ENCODE measurements at places on chromosomes 12 and 14.

- no peak for DNase-seq
Measured at GRCh38 chr14:77390188-77390587, 13.0 kb downstream of the SAMD15 start.

DNA sequence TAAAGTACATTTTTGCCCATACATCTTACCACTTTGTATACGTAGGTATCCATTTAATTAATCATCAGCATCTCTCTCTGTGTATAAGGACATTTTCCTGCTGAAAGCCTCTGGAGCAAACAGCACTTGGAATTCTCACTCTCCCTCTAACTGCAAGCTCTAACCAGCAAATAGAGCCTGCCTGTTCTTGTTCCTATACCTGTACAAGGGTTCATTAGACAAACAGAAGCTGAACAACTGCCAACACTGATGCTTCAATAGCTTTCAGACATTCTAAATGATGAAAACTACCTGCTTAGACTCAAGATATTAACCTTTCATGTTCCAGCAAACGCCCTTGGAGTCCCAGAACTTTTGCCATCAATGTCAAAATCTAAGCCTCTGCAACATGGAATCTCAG, 98.0 kb downstream of the KCNH5 start:
- no peak for DNase-seq

GRCh38 chr12:48691826-48692487, 9.9 kb upstream of the KANSL2 start:
- no peak for DNase-seq

- DNase-seq, result no peak
Measured at GRCh38 chr12:46409974-46410373, 37.4 kb upstream of the SLC38A2 start.

DNA sequence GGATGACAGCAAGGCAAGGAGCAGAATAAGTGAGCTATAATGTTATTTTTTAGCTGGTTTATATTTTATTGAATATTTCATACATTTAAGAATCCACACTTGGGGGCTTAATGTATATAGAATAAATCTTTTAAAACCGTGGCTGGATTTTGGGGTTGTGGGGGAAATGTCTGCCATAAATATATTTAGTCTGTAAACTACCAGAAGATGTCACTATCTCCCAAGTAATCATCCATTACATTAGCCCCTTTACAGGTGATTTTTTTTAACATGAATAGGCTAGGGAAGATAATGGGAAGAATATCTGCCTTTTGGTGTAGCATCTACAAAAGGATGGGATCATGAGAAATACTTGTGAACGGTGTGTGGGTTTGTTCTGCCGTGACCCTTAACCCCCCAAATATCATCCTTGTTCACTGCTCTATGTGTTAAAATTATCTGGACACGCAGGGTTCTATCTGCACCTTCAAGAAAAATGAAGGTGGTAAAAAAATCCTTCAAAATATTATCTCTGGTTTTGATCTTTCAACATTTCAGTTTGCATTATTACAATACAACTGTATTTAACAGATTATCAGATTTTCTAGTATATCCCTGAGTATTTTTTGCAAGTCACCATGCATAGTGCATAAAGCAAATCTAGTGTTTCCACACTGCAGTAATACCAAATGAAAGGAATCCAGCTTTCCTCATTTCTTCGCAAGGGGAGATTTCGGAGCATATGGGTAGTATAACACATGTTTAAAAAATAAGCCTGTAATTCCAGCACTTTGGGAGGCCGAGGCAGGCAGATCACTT, 8.0 kb upstream of the SLC17A8 start:
- no peak for DNase-seq

GRCh38 chr12:50924131-50924438, 28.3 kb upstream of the HIGD1C start:
- no peak for DNase-seq

- DNase-seq, result no peak
Measured at GRCh38 chr12:97685360-97685759, 222.8 kb downstream of the RMST start.

- DNase-seq, result no peak
Measured at GRCh38 chr12:57735952-57736740, 2.4 kb downstream of the AGAP2 start.

DNA sequence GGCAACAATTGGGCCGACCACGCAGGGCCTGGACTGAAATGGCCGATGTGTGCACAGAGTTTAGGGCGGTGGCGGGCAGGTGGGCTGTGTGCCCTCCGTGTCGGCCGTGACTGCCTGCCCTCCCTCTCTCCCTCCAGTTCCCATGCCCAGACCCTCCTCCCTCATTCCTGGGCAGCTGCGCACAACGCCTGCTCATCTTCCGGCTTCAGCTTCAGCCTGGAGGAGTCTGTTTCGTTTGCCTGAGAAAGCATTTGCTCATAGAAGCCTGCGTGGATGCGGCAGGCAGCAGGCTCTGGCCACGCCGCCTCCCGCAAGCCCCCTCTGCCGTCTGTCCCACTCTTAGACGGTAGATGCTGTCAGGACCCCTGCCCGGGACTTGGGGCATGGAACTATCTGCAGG, 47.3 kb upstream of the FZD10 start:
- DNase-seq, result no peak

DNA sequence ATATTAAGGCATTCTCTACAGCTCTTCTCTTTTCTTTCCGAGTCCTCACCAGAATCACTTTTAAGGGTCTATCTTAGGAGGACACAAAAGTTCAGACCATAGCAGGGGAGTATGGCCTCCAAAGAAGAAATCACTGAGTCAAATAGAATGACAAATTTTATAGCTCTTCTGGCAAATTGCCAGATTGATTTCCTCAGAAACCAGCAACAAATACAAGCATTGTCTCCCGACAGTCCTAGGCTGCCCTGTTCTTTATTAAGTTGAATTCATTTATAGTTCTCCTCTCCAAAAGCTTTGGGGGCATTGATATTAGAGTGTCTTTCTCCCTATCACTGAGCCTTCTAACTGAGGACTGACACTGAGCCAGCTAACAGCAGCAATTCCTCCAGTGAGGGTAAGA, 156.4 kb upstream of the FRMD6 start:
- DNase-seq, result no peak

- no peak for DNase-seq
Measured at GRCh38 chr12:90925562-90925961, 29.4 kb downstream of the CCER1 start.

- no peak for DNase-seq
Measured at GRCh38 chr12:113422886-113423669, 898 bp downstream of the SDSL start.
